Activated naive CD4-positive, alpha-beta T cell (primary cell): ENCODE measurements at places on chromosomes 5 and 9.

- DNase-seq: no peak
These were observed 24.3 kb upstream of the RASGRF2 start for GRCh38 chr5:80935811-80936385.

GRCh38 chr9:75397836-75398235 lies 309.5 kb downstream of the OSTF1 start:
- DNase-seq: no peak

- no peak for DNase-seq
These were observed 1269.9 kb downstream of the FOXD4L5 start for GRCh38 chr9:64015136-64015535.

DNA sequence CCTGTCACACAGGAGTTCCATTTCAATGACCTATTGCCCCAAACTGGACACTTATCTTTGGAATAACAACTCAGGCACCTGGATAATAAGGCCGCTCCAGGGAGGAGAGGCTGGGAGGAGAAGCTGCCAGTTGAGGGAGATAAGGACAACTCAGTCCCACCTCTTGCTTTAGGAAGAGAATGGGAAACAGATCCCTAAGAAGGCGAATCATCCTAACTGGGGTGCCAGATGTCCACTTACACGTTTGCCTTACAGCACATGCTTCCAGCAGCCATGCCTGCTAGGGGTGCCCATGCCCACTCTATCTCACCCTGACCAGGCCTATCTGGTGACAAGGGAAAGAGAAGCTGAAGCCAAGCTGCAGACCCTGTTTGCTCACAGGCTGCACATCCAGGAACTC lies 6.5 kb downstream of the HK3 start:
- DNase-seq: no peak

DNA sequence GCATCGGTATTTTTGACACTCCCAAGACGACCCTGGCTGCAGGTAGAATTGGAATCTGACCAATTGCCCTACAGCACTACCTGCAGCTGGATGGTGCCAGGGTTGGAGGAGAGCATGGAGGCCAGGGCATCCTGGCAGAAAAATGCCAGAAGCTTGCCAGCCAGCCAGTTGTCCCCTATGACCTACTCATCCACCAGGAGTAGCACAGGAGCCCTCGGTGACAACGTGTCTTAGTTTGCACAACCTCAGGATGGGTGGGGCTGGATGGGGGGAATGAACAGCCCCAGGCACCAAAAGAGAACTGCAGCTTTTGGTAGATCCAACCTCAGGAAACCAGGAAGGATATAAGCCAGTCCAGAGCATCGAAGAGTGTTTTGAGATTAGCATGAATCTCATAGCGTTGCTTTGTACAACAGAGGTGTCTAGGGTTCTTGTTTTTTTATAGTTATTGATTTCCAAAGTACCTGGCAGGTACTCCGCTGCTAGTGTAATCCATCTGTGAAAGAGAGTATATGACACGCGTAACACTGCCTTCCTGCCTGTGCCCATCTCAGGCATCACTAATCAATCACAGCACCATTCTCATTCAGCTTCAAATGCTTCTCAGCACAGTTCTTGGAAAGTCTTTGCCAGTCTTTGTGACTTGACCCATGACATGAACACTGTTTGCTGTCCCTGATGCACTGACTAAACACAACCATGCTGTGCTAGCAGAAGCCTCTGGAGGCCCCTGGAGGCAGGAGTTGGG lies 36.7 kb upstream of the ASS1 start:
- DNase-seq: no peak

DNA sequence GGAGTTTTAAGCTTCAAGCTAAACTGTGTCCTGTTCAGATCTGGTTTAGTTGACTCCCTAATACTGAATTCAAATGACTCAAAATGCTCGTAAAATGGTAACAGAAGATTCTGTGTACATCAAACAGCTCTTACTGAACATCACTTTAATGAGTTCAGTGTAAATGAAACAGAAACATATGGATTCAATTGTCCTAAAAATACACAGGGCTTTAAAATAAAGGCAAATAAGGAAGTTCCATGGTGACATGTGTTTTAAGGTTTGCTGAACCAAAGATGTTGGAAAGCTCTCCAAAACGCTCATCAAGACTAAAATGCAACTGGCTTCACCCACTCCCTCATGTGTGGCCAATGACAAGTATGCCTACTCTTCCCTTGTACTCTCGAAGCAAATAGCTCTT lies 340.0 kb upstream of the PIK3R1 start:
- no peak for DNase-seq

- DNase-seq: no peak
These were observed 27.3 kb downstream of the IFNW1 start for GRCh38 chr9:21114311-21114710.

DNA sequence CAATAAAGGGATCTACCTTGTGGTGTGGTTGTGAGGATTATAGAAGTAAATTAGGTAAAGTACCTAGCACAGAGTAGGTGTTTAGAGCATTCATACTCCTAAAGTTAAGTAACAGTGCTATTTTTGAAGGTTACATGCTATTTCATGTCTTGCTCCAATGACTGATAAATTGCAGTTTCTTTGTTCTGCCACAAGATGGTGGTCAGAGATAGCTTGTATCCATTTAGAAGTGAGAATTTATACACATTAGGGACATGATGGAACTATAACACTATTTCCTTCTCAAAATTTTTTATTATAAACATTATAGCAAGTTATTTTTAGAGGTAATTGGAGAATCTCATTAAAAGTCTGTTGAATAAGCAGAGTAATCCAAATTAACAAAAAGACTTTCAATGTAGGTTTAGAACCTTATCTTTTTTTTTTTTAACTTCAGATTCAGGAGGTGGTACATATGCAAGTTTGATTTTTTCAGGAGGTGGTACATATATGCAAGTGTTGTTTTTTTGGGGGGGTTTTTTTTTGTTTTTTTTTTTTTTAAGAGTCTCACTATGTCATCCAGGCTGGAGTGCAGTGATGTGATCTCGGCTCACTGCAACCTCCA lies 17.1 kb downstream of the MTREX start:
- DNase-seq: no peak

DNA sequence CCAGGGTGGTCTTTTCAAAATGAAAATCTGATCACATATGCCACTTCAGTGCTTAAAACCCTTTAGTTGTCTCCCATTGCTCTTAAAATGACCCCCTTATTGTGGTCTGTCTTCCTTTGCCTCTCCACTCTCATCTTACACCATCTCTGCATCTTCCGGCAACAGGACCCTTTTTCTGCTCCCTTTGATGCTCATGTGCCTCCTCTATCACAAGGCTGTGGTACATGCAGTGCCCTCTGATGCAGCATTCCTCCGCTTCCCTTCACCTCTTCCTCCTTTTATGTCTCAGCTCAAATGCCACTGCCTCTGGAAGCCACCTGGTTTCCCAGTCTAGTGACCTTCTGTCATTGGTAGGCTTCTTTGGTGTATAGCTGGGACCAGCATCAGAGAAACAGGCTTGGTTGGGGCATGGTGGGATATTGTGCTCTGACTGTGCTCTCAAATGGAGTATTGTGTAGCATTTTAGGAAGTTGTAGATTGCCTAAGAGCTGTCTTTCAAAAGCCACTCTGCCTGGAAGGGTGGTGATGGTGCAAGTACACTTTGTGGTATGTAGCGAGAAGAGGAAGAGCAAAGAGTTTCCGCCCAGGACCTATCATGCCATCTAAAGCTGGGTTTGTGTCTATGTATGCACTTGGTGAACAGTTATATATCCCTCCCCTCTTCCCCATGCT lies 28.1 kb downstream of the ARHGAP26 start:
- DNase-seq: no peak

DNA sequence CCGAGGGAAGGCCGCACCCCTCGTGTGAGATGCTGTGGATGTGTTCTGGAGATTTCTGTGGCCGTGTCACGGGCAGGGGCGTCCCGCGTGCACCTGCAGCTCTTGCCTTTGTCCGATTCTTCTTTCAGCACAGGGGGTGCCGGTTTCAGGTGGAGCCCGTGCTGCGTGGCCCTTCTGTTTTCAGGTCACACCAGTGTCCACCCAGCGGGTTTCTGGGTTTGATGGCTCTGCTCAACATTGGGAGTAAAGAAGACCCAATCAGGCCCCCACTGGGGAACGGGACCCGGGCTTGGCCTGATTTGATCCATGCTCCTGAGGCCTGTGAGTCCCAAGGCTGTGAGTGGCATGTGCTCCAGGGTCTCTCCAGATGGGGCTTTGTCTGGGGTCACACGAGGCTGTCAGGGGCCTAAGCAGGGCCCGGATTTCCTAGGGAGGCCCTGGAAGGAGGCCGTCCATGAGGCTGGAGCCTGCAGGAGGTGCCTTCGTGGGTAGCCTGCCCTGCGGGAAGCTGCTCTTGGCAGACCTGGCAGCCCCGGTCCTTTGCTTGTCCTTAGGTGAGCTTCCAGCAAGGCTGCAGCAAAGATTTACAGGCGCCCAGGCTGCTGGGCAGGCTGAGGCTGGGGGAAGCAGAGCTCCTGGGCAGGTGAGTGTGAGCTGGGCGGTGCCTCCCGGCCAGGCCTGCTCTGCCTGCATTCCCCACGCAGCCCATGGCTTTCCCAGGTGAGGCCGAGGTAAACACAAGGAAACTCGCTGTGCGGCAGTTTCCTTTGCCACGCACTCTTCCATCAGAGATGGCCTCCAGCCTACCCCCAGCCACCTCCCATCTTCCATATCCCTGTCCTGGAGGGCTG lies 12.8 kb downstream of the MRPL36 start:
- no peak for DNase-seq

- DNase-seq: no peak
These were observed 931 bp downstream of the FAM219A start for GRCh38 chr9:34457266-34458012.

DNA sequence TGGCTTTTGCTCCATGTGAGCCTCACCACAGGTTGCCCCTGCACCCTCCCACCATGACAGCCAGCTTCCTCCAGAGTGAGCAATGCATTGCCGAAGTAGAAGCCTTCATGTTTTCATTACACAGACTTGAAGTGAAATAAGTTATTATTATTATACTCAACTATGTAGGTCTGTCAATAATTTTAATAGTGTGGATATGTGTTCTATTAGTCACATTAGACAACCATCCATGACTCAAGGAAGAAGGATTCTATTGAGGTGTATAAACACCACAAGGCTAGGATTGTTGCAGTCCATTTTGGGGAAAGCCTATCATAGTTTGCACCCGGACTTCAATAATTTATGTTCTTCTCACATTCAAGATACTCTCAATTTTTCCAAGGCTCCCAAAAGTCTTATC lies 369.5 kb downstream of the TAF11L14 start:
- DNase-seq: no peak

DNA sequence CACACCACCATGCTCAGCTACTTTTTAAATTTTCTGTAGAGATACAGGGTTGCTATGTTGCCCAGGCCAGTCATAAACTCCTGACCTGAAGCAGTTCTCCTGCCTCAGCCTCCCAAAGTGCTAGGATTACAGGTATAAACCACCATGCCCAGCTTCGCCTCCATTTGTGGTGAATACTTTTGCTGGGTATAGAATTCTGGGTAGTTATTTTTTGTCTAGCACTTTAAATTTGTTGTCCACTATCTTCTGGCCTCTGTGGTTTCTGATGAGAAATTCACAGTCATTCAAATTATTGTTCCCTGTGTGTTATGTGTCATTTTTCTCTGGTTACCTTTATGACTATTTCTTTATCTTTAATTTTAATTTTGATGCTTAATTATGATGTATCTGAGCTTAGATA lies 57.7 kb upstream of the EXOC3 start:
- no peak for DNase-seq

DNA sequence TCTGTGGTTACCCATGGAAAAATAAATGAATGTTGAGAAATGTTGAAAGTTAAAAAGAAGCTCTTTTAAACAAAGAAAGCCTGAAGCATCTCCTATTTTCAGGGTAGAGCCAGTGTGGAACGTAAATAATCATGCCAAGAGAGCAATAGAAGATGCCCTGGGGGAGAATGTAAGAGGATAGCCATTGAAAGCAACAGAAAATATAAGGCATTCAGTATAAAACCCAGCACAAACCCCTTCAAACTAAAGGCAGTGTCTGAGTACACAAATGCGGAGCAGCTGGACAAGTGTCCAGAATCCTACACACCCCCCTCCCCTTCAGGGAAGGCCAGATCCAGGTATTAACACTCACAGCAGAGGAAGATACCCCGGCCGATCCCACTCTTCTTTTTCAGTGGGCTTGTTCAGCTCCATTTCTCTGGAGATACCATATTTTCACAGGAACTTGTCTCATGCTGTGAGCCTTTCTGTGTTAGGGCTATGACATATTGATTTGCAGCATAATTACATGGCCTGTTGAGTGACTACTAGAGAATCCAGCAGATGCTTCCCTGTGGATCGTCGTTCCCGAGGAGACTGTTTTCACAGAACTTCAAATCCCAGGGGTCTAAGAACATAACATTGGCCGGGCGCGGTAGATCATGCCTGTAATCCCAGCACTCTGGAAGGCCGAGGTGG lies 101.2 kb downstream of the PLK2 start:
- no peak for DNase-seq

- DNase-seq: no peak
These were observed 62.9 kb downstream of the DENND1A start for GRCh38 chr9:123867034-123867433.

GRCh38 chr5:96636594-96636993 lies 25.6 kb upstream of the CAST start:
- DNase-seq: no peak

DNA sequence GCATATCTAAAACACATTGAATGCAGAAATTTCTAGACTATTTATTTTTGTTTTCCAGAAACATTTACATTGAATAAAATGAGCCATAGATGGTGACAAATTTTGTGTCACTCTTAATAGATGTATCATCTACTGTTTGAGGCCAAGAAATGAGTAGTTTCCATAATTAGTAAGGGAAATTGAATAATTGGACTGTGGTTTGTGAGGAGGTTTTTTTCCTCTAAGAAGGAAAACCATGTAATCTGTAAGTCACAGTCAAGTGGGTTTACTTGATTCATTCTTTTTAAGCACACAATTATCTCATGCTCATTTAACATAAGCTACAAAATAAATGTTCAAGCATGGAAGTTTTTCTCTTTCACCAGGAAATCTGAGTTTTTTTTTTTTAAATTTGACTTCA lies 876.4 kb downstream of the NR2F1-AS1 start:
- DNase-seq: no peak

GRCh38 chr5:89844548-89844947 lies 565.0 kb downstream of the CETN3 start:
- DNase-seq: no peak

GRCh38 chr9:102911185-102911584 lies 83.9 kb upstream of the CYLC2 start:
- no peak for DNase-seq

GRCh38 chr9:109859447-109859846 lies 79.4 kb downstream of the PALM2AKAP2 start:
- no peak for DNase-seq

DNA sequence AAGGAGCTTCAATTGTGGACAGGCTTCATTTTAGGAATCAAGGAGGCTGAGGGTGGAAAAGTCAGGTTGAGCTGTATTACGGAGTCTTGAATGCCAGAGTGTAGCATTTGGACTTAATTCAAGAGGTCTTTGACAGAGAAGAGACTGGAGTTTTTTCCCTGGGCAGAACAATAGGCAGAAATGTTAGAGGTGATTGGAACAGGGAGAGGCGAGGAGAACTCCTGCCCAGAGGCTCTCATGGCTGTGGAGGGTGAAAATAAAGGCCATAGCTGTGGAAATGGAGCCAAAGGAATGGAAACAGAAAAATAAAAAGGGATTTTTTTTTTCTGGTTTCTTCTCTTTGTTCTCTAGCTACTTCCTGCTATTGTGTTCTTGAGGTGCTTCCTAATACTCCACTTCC lies 3.7 kb upstream of the IFNB1 start:
- no peak for DNase-seq

- DNase-seq: no peak
These were observed 29.2 kb upstream of the RXRA start for GRCh38 chr9:134297083-134297410.
